ENCODE measurements at places on chromosomes 12 and 14.

DNA sequence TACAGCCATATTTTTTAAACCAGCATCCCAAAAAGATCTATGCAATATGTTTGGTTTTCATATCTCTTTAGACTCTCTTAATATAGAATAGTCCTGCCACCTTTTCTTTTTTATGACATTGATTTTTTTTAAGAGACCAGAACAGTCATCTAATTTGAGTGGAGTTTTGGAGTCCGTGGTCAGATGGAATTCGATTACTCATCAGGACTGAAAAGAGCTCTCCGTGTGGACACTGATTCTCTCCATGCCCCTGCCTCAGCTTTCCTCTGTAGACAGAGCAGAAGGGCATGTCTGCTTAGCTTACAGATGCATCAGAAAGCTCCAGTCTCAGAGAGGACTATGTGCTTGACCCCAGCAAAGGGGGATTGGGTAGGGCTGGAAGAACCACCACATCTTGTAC, 27.8 kb downstream of the SMCO2 start:
- DNase-seq, result no peak

DNA sequence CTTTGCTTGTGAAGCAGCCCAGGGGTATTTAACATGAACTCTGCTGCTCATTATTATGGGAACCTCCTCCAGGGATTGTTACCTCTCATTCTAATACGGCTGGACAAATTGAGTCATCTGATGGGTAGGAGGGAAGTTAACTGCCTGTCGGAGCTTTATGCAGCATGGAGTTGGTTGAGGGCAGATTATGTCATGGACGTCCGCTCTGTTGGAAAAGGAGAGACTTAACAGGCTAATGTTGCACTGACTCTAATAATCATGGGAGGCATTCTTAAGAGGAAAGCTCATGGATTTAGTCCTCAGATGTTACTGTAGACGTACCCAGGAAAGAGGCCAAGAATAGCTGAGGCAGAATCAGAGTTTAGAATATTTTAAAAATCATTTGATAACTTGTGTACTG, 9.9 kb downstream of the POP5 start:
- DNase-seq, result peak; percentile 36

GRCh38 chr12:42468341-42468821, 121.2 kb downstream of the PRICKLE1 start:
- peak; percentile 78 for DNase-seq

- DNase-seq, result peak; percentile 23
Measured at GRCh38 chr14:28751467-28752058, 15.0 kb upstream of the FOXG1 start.

- no peak for DNase-seq
Measured at GRCh38 chr14:27386391-27386790, 788.6 kb upstream of the NOVA1 start.

DNA sequence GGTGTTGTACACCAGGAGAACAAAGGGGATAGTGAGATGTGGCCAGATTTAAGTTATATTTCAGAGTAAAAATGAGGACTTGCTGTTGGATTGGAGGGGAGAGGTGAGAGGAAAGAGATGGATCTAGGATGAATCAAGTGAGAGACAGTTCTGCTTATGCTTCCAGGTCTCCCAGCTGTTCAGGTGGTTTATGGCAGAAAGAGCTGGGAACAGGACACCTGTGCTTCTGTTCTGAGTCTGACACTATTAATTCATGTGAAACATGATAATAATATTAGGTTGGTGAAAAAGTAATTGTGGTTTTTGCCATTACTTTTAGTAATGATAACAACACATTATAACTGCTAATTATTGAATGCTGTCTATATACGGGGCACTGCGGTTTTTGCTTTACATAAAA, 55.7 kb downstream of the SLC15A5 start:
- no peak for DNase-seq

- no peak for DNase-seq
Measured at GRCh38 chr14:105193916-105194782, 13.0 kb upstream of the NUDT14 start.

DNA sequence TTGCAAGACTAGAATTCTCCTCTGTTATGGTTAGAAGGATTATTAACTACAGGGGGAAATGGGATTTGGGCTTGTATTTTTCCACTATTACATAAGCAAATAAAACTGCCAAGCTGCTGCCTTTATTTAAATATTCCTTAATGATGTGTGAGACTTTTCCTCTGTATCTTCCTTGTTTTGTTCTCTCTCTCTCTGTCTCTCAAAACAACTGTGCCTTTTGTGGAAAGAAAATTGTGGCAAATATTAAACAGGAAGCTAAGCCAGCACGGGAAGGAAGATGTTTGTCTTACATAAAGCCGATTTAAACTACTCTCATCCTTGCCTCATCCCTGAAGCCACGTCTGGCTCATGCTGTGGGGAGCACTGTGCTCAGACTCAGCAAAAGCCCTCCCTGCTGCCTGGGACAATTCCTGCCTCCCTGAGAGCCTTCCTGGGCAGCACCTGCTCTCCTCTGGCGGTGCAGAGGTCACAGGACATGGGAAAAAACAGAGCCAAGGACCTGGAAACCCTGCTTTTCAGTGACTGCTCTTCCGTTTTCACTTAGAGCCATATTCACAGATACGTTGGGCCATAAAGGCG, 237.2 kb downstream of the SLC15A4 start:
- DNase-seq, result no peak

- DNase-seq, result no peak
Measured at GRCh38 chr12:89350630-89351488, 1.4 kb downstream of the DUSP6 start.

DNA sequence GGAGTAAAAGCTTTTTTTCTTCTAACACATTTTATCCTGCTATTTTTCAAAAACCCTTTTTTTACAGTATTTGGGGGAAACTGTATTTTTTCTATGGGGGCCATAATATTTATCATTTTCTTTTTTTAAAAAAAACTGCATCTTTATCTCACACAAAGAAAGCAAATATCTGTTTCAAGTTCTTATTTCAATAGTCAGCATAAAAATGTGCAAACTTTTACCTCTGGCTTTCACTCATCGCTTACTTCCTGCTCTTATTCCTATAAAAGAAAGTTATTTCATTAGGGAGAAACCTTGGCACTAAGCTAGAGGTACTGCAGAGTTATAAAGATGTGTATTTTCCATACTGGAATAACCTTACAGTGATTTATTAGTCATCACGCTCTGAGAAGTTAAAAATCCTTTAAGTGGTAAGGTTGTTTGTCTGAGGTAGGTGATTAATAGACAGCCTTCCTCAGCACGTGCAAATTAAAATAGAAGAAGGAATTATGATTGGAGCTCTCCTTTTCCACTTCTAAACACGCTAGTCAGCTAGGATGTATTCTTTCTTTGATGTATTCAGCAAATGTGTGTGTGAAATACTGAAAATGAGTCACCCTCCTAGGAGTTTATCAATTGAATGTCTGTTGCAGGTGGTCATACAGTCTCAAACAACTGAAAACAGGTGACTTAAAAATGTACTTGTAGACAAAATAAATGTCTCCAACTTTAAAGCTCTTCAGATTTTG, 461.0 kb downstream of the GXYLT1 start:
- DNase-seq, result no peak

DNA sequence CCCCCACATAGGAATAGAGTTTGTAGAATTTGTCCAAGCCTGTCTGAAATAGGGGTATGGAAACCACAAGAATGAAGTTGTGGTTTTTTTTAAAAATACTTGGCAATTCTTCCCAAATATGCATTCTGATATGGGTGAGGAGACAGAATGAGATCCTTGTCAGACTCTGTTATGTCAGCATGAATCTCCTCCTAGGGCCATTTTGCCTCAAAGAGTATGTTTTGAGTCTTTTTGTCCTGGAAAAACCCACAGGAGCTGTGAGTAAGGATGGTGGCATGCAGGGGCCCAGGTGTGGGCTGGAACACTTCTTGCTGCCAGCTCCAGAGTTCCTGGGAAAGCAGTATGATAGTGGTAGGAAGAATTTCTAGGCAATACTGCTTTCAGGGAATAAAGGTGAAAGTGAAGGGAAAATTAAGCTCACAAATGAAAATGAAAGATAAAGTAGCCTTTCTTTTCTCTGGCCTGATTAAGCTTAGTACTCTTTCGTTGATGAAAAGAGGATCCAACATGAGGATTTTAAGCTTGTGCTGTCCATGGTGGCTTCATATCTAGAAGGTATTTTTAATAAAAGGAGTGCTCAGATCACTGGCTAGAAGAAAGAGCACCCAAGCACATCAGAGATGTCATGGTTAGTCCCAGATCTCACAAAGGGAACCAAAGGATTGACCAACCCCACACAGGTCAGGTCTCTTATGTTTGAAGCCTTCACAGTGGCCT, 130.8 kb downstream of the LLPH start:
- DNase-seq, result peak; percentile 17

DNA sequence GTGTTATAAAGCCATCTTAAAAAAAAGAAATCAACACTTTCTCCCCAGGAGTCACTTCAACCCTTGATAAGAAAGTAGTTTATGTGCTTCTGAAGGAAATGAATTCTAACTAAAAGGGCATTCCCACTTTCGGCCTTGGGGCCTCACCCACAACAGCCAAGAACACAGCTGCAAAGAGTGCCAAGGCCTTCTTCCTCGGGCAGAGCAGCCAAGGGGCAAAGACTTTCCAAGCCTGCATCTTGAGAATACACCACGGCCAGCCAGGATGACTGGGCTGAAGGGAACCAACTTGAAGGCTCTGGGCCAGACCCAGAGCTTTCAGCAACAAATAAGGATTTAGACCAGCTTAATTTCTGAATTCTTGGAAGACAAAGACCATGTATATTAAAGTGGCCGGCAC, 60.4 kb upstream of the FOXN3 start:
- DNase-seq, result no peak

DNA sequence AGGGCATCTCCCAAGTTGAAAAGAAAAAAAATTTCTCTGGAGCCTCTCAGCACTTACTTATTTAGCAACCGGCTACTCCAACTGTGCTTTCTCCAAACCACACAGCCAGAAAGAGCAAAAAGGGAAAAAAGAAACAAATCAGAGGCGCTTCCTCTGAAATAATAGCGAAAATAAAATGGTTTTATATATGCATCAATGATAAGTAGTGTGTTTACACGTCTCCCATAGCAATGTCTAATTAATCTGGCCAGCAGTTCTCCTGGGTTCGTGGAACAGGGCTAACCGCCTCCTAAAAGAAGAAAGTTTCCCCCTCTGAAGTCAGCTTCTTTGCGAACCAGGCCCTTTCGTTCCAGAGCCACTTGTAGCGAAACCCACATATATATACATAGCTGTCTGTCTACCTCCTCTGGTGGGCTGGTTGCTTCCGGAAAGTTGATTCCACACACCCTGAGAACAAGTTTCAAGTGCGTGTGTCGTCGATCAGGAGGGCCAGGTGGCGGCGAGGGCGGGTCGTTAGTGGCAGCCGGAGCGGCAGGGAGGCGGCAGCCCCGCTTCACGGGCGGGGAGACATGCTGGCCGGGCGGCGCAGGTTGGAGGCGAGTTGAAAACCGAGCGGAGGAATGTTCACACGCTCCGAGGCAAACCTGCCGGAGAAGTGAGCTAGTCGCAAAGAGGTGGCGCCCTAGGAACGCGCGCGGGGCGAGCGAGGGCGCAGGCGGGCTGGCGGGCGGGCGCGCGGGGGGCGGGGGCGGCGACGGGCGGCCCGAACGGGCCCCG, 2.7 kb downstream of the PTHLH start:
- peak; percentile 39 for DNase-seq

GRCh38 chr14:94455928-94456327, 3.3 kb upstream of the SERPINA11 start:
- no peak for DNase-seq

- DNase-seq, result no peak
Measured at GRCh38 chr14:49959822-49960408, 67.0 kb downstream of the ARF6 start.

DNA sequence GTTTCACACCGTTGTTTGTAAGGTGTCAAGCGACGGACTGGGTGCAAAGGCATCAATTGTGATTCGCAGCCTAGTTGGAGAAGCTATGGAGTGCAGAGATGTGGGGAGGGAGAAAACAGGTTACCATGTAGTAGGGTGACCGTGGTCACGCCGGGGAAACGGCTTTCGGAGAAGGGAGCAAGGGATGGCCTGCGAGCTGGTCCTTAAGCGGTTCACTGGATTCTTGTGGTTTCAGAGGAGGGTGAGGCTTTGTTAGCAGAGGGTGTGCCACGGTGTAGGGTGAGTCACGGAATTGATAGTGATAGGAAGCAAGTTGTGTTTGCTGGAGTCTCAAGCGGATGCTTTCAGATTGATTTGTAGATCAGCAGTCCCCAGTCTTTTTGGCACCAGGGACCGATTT, 2.3 kb downstream of the PIWIL1 start:
- DNase-seq, result no peak

- no peak for DNase-seq
Measured at GRCh38 chr12:111975161-111975931, 37.6 kb downstream of the TMEM116 start.

DNA sequence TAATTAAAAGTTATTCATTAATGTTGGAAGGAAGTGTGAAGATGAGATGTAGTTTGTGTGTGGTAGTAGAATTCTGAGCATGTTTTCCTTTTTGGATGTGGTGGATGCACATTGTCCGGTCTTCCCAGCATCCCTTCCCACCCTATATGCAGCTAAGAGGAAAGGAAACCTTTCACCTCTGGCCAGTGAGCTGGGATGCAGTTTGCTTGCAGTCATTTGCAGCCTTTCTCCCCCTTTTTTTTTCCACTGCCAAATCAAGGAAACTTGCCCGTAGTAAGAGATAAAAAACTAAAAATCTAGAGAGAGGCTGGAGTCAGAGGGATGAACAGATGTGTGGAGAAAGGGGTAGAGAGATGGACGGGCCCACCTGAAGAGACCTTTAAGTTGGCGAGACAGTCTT, 72.5 kb upstream of the SLC38A2 start:
- no peak for DNase-seq

GRCh38 chr12:92070864-92071445, 74.7 kb downstream of the BTG1 start:
- no peak for DNase-seq

DNA sequence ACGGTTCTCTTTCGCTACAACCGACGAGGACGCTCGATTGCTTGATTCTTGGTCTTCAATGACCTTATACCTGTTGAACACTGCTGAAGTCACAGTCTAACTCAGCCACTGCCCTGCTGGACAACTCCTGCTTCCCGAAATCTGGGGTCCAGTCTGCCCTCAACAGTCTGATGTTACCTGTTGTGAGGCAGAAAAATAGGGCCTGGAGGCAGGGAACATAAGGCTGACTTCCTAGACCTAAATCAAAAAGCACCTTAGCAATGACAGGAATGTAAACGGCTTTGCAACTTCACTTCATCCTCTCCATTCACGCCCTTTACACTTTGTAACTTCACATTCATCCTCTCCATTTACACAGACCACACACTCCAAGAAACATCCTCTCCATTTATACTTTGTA, 597 bp upstream of the GLTP start:
- DNase-seq, result no peak

GRCh38 chr12:46124132-46124847, 133.9 kb upstream of the SCAF11 start:
- DNase-seq, result no peak

DNA sequence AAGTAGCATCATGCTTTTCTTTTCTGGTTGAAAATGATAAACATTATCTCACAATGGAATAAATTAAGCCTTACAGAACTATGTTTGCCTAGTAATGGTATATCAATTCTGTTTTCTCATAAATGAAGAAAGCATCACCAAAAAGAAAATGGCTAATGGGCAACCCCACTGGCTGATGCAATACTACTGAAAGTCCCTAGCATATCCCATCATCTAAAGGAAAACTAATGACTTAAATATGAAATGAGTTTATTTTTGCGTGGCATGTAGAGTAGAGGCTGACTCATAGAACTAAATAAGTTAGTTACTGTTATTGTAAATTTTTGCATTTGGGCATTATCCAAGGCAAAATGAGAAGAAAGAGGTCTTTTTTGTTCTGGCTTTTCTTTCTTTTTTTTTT, 1156.3 kb upstream of the SEL1L start:
- DNase-seq, result no peak
